NB4 (cell line): ENCODE measurements at places on chromosomes 7 and 10.

- DNase-seq: peak; percentile 35
These were observed 370.8 kb downstream of the GRID1 start for GRCh38 chr10:85995791-85996190.

DNA sequence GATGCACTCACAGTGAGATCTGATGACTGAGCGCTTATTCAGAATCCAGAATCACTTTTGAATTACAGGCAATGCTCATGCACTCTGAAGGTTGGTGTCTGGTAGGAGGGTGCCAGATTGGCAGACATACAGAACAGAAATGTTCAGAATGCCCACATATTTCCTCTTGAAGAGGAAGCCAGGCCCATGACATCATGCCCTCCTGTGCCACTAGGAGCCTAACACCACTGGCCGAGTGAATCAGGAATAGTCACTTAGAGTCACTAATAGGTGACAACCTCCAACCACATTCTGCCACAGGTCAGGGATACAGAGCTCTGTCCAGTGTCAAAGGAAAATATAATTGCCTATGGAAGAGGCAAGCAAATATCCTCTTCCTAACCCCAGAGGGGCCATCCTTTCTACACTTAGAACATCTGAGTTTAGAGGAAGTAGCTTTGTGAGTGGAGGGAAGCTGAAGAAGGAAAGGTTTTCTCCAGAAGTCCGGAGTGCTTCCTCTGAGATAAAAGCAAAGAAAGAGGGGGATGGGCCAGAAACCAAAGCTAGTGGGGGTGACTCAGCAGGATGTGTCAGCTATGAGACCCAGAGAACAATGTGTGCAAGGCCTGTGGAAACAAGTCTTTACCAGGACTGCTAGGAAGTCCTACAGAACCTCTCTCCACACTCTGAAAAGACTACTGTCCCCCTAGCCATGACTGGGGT, 838.8 kb downstream of the GRID1 start:
- peak; percentile 11 for DNase-seq

DNA sequence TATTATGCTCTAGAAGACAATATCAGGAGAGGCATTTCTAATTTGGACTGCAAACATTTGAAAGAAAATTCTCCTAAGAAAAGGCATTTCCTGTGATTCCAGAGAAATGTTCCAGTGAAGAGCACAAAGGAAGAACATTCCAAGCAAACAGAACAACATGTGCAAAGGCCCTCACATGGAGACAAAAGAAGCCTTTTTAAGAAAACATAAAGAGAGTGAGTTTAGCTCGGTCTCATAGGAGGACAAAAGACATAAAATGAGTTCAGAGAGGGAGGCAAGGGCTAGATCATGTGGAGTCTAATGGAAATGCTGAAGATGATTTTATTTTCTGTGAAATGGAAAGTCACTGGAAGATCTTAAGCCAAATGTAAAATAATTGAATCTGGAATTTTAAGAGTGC, 269.8 kb upstream of the HGF start:
- DNase-seq: no peak

DNA sequence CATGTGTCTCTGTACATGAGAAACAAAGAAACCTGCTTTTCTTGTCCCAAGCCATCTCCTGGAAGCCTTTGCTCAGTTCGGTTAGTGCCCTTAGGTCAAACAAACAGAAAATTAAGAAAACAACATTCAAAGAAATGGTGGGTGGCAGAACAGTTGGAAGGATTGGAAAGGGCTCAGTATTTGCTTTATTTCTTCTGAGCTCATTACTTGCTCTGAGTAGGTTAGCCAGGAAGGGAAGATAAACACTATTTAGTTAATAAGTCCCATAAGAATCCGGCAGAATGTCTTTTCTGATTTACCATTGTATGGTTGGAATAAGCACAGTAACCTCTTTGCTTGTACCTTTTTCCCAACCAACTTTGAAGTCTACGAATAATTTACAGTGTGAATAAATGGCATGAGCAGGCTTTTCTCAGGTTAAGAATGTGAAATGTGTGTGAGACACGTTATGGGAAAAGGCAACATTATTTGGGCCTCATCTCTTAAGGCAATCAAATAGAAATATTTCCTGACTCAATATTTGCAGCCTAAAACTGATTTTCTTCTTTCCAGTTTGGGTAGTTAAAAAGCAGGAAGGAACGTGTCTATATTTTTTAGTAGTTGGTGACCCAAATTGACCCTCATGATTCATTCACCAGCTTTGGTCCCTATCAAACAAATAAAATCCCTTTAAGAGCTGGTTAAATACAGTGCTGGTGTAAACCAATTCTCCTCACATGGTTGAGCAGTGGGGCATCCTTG, 158.5 kb downstream of the DKK1 start:
- no peak for DNase-seq

- no peak for DNase-seq
These were observed 287.3 kb downstream of the INHBA start for GRCh38 chr7:41415471-41416207.
